ENCODE measurements at places on chromosomes 13 and 19.

DNA sequence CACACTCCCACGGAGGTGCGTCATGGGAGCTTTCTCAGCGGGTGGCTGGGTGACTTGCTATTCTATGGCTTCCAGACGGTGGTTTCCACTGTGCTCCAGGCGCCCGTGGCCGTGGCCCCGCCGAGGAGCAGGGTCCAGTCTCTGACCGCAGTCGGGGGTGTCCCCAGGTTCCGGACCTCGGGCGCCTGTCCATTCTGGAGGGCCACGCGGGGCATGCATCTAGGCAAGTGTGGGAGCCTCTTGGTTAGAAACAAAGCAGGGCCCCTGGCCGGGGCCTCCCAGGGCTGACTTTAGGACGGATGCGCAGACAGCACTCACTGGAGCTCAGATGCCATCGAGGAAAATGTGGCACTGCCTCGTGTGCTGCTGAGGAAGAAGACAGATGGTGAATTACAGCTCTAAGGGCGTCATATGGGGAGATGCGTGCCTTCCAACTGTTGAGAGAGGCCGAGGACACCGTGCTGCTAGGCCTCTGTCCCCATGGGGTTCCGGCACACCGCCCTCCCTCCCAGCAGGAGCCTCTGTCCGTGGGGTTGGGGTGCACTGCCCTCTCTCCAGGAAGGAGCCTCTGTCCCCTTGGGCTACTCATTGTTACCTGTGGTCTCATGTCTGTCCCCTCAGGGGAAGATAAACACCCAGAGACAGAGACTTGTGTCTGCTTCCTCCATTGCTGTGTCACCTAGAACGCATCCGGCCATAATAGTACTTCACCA is 38.1 kb downstream of the TMEM255B start:
- no peak for DNase-seq

DNA sequence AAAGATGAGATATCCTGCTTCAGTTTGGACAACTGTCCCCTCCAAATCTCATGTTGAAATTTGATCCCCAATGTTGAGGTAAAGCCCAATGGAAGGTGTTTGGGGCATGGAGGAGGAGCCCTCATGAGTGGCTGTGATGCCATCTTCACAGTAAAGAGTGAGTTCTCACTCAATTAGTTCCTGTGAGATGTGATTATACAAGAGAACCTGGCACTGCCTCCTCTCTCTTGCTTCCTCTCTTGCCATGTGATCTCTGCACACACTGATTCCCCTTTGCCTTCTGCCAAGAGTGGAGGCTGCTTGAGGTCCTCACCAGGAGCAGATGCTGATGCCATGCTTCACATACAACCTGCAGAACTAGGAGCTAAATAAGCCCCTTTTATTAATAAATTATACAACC is 86.9 kb downstream of the HSPH1 start:
- DNase-seq = no peak

- DNase-seq = peak; percentile 99
Observed at GRCh38 chr19:42279902-42280814, 11.1 kb downstream of the CIC start.

DNA sequence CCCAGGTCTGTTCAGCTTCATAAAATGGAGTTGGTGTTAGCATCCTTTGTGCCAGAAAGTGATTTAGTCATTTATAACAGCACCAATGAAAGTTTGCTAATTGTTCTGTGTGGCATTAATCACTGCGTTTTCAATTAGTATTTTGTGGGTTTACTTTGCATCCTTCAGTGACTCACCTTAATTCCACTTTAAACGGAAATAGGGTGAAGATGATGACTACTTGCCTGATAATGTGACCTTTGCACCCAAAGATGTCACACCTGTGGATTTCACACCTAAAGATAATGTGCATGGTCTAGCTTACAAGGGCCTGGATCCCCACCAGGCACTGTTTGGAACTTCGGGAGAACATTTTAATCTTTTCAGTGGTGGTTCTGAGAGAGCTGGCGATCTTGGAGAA is 15.0 kb downstream of the GPATCH1 start:
- no peak for DNase-seq

- DNase-seq = peak; percentile 83
Observed at GRCh38 chr19:34232566-34233481, 21.5 kb upstream of the GARRE1 start.

GRCh38 chr19:54107876-54108490 is 5.3 kb downstream of the NDUFA3 start:
- no peak for DNase-seq

DNA sequence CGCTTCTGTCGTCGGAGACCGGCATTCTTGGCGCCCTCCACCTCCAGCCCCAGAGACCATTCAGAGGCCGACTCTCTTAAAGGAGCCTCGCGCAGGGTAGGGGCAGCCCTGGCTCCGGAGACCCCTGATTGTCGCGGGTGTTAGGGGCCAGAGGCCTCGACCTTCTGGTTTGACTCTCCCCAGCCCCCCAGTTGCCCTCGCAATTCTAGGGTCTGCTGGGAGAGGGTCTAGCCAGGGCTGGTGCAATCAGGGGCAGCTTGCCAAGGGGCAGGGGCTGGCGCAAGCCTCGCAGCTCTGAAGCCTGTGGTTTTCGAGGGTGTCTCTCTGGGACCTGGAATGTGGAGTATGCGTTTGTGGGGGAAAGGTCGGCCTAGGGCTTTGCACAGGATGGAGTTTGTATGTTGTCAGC is 1.6 kb upstream of the SLC7A10 start:
- no peak for DNase-seq

- DNase-seq = no peak
Observed at GRCh38 chr13:81988567-81988966, 1647.6 kb upstream of the SPRY2 start.

DNA sequence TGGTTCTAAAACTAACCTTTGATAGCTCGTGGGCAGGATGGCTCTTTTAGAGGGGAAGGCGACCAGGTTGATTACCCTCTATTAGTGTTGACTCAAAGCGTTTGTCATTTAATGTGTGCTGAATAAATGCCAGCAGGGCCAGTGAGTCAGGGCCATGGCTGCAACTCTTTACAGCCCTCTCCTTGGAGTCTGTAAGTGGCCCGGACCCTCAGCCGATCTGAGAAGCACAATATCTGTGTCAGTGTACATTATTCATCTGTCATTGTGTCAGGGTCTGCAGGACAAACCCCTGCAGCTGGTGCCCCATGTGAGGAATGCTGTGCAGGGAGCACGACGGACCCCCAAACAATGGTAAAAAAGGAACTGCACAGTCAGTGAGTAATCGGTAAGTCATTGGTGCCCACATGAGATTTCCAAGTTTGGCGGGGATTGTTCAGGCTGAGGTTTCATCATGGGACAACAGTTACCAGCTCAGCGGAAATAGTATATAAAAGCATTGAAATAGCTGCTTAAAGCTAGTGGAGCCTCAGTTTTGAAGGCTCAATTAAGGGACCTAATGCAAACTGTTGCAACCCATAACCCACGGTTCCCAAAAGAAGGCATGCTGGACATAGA is 139.1 kb downstream of the ZNF675 start:
- DNase-seq = no peak

- DNase-seq = peak; percentile 44
Observed at GRCh38 chr19:33514885-33515551, 6.6 kb downstream of the PEPD start.

GRCh38 chr13:32790731-32791130 is 204.5 kb downstream of the PDS5B start:
- DNase-seq = no peak

DNA sequence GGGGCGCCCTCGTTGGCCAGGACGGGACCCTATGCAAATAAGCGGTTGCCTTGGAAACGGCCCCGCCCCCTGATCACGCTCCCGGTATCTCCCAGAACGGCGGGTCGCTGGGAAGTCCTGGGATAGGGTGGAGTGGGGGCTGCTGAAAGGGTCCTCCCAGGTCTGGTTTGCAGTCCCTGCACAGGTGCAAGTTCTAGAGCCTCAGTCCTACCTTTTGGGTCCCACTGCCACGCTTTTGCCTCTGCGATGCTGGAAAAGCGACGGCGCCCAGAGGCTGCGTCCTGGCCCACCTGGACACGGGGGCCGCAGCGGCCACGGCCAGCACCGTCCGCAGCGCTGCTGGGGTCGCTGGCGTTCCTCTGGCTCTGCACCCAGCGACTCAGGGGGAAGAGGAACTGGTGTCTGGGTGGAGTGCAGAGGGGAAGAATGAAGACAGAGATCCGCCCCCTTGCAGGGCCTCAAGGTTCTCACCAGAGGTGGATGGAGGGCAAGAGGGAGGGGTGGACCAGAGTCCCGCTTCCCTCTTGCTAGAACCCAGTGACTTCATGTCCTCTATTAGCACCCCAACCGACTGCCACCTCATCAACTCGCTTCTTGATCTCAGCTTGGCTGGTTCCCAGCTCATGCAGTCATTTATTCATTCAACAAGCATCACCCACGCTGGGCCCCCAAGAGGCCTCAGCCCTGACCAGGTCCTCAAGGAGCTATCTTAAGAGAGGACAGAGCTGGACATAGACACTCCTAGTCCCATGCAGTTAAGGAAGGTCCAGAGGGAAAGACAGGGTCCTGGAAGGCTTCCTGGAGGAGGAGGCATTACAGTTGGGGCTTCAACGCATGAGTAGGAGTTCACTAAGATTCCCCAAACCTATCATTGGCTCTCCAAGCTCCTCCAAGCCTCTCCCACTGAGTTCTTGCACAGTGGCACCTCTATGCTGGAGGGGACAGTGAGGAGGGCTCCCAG is at the start of gene LRRC25:
Gene LRRC25, minus strand, starts transcription at position 381 of the 961 bp plus-strand sequence. CDS start 659 bp downstream, outside the sequence.
- DNase-seq = no peak

DNA sequence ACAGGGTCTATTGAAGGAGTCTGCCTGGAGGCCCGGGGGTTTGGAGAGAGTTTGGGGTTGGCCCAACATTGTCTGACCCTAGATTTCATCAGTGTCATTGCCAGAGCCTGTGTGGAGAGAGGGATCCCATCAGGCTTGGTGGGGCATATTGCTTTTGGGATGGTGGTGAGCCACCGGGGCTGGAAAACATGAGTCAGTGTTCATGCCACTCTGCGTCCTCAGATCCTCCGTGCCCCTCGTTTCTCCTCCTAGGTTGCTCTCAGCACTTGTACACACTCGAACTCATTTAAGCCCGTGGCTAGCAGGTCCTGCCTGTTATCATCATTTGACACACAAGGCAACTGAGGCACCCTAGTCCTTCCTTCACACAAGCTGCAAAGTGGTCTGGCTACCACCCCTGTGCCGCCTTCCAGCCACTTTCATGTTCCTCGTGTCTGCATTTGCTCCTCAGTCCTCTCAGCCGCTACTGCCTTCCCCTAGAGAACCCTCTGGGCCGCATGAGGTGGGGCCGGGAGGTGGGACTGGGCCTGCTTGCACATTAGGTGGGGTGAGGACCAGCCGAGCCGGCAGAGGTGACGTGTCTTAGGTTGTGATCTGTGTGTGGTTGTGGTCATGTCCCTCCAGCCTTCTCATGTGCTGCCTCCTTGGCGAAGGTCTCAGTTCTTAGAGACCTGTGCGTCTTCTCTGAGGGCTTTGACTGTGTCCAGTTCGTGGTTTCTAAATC is 3.6 kb downstream of the NACC1 start:
- no peak for DNase-seq

GRCh38 chr19:29385191-29385795 is 140.5 kb upstream of the VSTM2B start:
- DNase-seq = no peak

GRCh38 chr19:54949412-54949811 is 2.1 kb upstream of the NLRP7 start:
- no peak for DNase-seq

Measured in hepatic stellate cell (primary cell).